ENCODE measurements at places on chromosomes 2 and 18. TPM values are rescaled to one million over a fixed set of nuclear protein-coding genes. Genes with fewer than 3 reads are reported as not detected.

The SERPINB4 gene
- not detected for total RNA-seq

The TUBB6 gene
- total RNA-seq, result 198 TPM

The HOXD1 gene
- not detected for total RNA-seq

The GRB14 gene
- total RNA-seq, result 2.4 TPM

The DUSP2 gene
- total RNA-seq, result 1.1 TPM

The PRPF40A gene
- total RNA-seq, result 62.5 TPM

The BBS5 gene
- total RNA-seq, result 9.7 TPM

DNA sequence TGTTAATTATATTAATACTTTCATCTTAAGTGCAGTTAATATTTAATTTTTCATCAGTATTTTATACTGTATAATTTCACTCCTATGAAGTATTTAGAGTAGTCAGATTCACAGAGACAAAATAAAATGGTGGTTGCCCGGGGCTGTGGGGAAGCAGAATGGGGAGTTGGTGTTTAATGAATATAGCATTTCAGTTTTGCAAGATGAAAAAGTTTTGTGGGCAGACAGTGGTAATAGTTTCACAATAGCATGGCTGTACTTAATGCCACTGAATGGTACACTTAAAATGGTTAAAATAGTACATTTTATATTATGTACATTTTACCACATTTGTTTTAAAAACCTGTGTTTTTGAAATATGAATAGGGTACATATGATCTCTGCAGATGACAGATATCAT, 31.2 kb downstream of the CFAP221 start:
- no peak for DNase-seq

- no peak for DNase-seq
Measured at GRCh38 chr2:41836948-41837347, 210.9 kb upstream of the PKDCC start.

DNA sequence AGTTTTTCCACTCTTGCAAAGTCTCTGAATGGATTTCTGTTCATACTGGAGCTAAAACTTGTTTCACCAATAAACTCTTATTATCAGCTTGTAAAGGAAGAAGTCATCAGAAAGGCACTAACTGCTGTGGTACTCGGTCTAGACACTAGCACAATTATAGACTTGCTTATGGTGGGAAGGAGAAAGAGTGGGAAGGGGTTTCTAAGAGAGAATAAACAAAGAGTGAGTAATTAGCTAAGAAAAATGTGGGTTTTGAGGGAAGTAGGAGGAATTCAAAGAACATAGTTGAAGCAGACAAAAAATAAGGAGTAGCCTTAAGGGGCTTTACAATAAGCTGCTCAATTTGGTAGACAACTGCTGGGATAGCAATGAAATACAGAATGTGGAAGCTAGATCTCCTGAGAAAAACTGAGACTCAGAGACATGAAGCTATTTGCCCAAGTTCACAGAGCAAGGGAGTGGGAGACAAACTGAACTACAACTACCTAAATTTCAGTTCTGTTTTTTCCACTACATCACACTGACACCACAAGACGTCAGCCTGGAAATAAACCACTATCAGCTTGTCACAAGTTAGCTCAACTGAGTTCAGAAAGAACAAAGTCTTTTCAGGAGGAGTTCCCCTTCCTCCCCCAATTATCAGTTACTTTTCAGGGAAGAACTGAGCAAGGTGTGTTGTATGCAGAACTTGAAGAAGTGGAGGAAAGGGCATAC, 59.7 kb downstream of the MAP4K3 start:
- no peak for DNase-seq

DNA sequence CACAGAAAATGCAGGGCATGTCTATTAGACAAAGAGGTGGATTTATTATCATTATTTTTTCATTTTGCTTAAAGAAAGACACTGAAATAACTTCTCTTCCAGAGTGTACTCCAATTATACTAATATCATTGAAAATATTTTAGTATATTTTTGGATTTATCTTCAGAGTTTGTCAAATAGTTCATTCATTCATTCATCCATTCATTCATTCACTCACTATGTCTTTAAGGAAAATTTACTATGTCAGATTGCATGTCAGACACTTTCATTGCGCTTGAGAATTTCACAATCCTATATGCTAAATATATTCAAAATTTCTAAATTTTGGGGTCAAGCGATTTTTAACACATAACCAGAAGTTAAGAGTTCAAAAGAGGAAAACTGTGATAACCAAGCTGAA, 479.1 kb downstream of the ZEB2 start:
- no peak for DNase-seq

DNA sequence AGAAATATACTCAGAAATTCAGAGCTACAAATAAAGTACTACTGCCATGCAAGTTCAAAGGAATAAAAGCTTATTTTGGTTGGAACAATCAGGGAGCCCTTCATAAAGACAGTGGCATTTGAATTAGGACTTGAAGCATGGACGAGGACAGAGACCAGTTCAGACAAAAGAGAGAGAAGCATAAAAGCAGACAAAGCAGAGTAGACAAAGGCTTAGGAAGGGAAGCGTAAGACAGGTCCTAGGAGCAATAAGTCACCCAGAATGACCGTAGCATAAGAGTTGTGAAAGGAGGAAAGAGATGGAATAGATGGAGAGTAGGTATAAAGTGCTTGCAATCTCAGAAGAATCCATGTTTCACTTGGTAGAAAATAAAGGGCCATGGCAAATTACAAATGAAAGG, 14.0 kb downstream of the PDE1A start:
- DNase-seq, result no peak

DNA sequence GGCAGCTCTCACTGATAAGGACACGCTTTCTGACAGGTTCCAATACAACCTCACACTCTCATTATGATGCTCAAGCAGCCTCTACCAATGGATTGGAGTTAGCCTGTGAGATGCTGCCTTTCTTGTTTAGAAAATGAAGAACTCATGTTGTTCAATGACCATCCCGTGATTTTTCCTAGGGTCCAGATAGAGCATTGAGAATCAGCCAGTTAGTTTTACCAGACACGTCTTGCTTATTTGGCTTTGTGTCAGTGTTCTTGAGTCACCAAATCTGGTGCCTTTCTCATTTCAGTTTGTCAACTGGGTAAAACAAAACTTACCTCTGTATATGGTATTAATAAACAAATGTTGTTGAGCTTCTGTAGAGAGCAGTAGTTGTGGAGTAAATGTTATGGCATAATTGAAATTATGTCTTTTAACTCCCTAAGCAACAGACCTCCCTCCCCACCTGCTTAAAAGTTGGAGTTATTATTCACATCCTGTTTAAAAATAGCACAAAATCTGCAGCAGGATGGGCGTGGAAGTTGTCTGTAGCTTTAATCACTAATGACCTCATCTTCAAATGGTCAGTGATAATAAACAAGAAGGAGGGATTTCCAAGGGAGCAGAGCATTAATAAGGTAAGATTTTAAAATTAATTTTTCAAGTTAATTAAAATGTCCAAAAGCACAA, 167.3 kb downstream of the HRH4 start:
- no peak for DNase-seq

DNA sequence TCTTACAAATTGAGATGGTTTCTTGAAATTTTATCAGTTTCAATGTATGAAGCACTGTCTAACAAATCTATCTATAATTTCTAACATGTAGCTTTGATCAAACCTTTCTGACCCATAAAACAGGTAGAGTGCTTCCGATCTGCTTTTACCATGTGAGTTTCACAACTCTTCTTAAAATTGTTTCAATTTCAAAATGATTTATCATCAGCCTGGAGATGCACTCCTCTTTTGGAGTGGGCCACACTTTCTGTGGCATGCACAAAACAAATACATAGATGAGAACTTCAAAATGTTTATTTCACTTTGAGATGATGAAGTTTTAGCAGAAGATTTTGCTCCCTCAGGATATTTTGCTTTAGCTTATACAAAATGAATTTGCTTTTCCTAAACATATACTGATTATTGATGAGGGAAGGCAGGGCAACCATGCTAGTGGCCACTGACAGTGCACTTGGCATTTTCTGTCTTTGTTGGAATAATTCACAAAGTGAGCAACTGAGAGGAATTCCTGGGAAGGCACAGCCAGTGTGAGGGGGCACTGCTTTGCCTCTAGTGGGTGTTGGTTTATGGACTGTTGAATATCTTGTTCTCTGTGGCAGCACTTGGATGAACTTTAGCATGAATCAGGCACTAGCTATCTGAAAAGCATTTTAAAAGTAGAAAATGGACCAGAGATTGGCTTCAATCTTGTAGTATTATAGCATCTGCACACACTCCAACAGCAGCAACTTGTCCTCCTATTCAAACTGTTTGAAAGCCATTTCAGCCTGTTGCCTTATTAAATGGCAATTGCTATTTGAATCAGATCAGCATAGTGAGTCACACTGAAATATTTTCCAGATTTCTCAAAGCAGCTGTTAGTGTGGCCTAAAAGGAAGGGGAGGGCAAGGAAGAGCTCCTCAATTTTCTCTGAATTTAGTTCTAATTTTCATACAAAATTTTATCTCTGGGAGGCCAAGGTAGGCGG, 193.2 kb downstream of the CCDC85A start:
- DNase-seq, result no peak

DNA sequence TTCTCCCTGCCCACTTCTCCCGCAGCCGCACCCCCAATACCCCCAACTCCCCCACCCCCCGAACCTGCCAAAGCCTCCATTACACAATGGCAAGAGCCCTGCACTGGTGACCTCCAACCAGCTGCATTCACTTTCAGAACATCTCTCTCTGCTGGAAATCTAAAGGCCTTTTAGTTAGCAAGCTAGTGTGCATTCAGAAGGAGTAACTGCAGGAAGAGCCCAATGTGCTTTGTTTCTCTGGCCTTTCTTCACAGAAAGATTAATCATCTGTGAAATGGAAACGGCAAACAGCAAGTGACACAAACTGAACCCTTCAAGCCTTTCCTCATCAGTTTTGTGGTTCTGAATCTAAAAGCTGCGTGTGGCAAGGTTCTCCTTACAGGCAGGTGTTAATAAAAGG, 124.2 kb downstream of the OLA1 start:
- no peak for DNase-seq

GRCh38 chr18:51278045-51278649, 80.7 kb upstream of the MEX3C start:
- DNase-seq, result no peak

DNA sequence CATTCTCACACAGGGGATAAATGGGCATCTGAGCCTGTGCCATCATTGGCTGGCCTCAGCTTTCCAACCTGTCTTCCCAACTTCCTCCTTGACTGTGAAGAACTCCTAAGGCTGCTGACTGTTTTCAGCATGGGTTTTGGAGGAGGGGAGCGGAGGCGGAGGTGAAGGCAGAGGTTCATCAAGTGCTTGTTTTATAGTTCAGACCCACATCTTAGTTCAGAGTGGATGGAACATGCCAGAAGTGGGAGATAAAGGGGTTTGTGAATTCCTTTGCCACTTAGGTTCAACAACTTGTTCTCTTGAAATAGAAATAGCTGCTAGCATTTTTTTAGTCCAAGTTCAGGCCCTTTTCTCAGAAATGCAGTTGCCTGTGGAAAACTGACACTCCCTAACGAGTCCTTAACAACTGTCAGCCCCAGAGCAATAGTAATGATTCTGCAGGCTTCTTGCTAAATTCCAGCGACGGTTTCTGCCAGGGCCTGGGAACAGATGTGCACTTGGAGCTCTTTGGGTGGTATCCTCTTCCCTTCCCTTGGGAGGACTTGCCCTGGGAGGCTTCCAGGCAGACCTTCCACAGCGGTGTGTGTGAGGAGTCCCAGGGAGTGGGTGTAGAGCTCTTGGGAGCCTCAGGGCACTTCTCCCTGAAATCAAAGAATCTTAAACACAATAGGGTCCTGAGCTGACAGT, 30.1 kb upstream of the ITGA6 start:
- DNase-seq, result no peak

DNA sequence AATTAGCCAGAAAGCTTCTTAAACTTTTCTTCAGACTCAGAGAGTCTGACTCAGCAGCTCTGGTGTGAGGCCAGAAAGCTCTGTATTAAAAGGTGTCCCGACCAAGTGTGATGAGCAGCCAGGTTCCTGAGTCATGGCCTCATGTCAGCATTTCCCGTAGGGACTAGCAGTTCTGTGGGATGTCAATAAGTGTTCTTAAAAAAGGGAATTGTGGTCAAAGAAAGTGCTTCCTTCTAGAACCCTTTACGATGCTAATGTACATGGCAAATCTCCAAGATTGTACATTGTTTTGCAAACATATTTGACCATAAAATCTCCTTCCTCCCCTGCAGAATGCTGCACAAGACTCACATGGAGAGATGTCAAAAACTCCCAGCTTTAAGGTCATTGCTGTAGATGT, 80.1 kb downstream of the PLA2R1 start:
- DNase-seq, result no peak

GRCh38 chr2:110955045-110955444, 165.7 kb upstream of the BCL2L11 start:
- no peak for DNase-seq

- DNase-seq, result no peak
Measured at GRCh38 chr2:181307203-181307991, 149.8 kb upstream of the ITGA4 start.

DNA sequence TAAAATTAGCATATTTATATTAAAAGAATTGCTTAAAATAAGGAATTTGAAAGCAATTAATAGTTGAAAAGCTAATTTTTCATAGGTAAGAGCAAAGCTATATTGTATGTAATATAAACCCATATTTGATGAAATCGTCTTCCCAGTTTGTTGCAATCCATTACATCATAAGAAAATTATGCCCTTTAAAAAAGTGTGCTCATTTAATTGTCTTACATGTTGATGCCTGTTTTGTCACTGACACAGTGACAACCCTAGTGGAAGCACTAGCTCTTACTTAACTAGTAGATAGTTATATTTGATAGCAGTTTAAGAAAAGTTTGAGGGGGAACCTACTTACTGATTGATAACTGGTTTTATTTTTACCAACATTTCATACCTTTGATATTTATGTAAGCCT, 30.0 kb upstream of the IL18RAP start:
- DNase-seq, result no peak

DNA sequence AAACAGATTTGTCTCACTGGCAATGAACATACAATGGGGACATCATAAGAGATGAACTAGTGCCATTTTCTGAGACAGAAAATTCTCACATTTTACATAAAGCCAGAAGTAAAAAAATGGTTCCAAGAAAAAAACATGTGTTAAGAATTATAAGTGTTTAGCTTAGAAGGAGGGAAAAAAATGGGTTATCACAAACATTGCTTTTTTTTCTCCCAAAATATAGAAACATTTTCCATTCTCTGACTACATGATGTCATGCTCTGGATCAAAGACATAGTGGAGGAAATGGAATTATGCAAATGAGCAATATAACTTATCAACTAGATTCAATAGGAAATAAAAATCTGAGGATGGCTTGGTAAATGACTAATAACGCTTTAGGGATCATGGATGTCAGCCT, 49.8 kb downstream of the SPATS2L start:
- DNase-seq, result no peak

DNA sequence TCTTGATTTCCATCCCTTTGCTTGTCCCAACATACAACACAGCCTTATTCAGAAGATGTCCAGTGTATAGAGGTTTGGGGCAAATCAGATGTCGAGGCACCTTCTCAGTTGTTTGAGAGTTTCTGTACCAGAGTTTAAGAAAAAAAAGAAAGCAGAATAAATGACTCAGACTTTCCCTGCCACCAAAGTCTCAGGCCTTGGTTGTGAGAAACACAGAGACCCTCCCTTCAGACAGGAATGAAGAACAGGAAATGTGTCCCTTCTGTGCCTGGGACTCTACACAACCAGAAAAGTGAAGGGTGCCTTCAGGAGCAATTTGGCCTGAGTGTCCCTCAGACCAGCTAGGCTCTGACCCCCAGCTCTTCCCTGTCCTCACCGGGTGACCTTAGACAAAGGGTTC, 37.3 kb upstream of the REL start:
- no peak for DNase-seq

- no peak for DNase-seq
Measured at GRCh38 chr2:196750977-196751631, 48.4 kb downstream of the GTF3C3 start.

All from chondrocyte (in vitro differentiated cells).